Renal cortical epithelial cell (primary cell): ENCODE measurements at places on chromosomes 1 and 21. TPM values are rescaled to one million over a fixed set of nuclear protein-coding genes. Genes with fewer than 3 reads are reported as not detected.

GRCh38 chr21:45435405-45435981 lies 30.5 kb downstream of the COL18A1 start:
- DNase-seq = no peak

DNA sequence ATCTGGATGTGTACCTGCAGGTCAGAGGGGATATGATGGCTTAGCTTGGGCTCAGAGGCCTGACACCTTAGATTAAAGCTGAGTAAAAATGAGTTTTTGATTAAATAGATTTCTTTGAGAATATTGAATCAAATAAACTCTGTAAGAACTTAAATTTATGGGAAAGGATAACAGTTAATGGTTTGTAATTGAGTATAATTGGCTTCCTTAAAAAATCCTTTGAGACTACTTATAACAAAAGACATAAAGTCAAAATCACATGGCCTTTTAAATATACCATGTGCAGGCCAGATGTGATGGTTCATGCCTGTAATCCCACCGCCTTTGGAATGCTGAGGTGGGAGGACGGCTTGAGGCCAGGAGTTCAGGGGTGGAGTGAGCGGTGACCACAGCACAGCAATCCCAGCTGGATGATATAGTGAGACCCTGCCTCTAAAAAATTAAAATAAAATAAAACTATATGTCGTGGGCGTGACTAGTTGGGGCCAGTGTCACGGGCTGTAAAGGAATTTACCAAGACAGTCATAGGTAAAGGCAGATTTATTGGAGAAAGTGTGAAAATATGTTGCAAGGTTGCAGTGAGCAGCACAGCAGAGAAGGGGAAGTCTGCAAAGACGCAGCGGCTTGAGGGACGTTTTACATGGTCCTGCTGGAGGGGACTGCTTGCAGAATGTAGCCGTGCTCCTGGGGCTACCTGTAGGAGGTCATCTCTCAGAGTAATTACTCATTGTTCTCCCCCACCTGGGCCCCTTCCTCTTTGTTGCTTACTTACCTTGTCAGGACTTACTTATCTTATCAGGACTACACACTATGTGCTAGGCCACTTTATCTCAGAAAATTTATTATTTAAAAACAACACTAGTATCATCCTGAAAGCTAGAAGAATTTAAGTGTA lies 122.3 kb downstream of the ZMYM4 start:
- DNase-seq = no peak

- DNase-seq = no peak
Observed at GRCh38 chr21:42739061-42739931, 85.9 kb downstream of the PDE9A start.

GRCh38 chr21:16644685-16645084 lies 868.2 kb upstream of the CXADR start:
- no peak for DNase-seq

GRCh38 chr1:53337499-53337898 lies 9.6 kb upstream of the LRP8 start:
- DNase-seq = no peak

GRCh38 chr1:29800522-29800956 lies 564.2 kb downstream of the PTPRU start:
- peak; percentile 15 for DNase-seq

GRCh38 chr1:101073836-101074235 lies 48.3 kb upstream of the DPH5 start:
- DNase-seq = no peak

DNA sequence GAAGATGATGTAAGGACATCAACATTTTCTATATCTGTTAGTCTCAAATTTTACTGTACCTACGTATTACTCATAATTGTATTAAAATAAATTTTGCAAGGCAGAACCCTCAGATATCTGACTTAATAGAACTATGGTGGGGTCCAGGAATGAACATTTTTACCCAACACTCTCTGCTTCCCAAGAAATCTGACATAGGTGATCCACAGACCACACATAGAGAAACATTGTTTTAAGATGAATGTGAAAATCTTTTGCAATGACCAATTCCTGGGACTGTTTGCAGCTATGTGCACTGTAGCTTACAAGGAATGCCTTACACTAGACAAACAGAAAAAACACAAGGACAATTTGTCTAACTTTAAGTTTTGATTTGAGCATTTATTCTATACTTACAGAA lies 645.6 kb upstream of the ADGRL2 start:
- peak; percentile 78 for DNase-seq

Gene SH3BGR
- total RNA-seq = 2.1 TPM in 1 of 2 replicates, not detected in the other

Gene PKNOX1
- 14.1 and 26.4 TPM in 2 replicates for total RNA-seq

Gene FMOD
- total RNA-seq = 1.7 TPM in 1 of 2 replicates, not detected in the other

Gene CD1E
- not detected in 2 replicates for total RNA-seq

Gene SLC26A9
- 0.05 TPM in 1 of 2 replicates, not detected in the other for total RNA-seq
